CD4-positive, alpha-beta T cell treated with Interleukin-15 for 4 hours (primary cell): ENCODE measurements at places on chromosomes 1 and 21.

DNA sequence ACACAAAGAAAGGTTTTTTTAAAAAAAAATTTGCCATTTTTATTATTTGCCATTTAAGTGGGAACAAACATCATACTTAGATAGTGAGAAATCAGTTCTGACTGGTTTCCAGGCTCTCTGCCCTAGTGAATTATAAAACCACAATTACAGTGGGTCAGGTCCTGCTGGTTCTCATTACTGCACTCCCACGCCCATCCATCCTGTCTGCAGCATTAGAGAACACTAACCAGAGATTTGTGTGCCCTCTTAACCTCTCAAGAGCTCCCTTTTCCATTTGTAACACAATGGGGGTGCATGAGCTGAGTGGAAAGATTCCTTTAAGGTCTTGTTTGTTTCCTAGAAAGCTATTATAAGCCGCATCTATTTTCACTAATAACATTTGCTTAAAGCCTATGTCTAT is 489.3 kb downstream of the AMY1C start:
- DNase-seq, result no peak

DNA sequence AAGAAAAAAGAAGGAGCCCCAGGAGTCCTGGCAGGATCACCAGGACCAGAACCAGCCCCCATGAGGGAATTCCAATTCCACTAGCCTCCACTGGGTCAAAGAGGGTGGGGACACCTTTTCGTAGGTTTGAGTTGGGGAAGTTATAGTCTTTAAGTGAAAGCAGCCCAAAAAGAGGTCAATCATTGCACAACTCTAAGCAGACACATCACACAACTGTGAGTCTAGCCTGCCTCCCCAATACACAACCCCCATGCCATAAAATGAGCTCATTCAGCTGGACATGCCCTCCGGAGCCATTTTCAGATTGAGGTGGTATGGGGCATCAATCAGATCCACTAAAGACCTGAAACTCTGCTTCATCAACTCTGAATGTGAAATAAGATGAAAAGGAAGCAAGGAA is 179.9 kb downstream of the NPHP4 start:
- DNase-seq, result no peak

DNA sequence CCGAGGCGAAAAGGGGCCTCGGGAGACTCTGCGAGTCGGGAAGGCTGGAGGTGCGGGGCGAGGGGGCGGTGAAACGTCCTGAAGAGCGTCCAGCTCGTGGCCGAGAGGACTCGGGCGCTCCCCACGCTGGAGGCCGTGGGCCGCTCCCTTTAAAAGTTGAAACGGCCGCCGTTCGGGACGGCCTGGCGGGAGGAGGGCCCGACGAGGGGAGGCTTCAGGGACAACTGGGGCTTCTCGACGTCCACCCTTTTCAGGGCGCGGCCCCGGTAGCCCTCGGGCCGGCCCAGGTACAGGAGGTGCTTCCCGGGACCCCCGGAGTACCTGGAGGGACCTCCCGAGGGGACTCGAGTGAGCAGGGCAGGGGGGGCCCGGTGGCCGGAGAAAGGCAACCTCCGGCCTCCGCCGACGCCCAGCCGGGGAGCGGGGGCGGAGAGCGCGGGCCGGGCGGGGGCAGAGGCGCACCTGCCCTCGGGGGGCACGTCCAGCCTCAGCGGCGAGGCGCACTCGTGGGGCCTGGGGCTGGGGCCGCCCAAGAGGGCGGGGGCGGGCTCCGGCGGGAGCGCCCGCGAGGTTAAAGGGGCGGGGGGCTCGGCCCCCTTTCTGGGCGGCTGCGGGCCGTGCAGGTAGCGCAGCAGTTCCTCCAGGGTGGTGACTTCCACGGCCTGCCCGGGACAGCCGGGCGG is 14.0 kb downstream of the SEMA6C start:
- DNase-seq, result no peak

GRCh38 chr1:31062867-31063380 is 2.6 kb downstream of the PUM1 start:
- DNase-seq, result no peak

DNA sequence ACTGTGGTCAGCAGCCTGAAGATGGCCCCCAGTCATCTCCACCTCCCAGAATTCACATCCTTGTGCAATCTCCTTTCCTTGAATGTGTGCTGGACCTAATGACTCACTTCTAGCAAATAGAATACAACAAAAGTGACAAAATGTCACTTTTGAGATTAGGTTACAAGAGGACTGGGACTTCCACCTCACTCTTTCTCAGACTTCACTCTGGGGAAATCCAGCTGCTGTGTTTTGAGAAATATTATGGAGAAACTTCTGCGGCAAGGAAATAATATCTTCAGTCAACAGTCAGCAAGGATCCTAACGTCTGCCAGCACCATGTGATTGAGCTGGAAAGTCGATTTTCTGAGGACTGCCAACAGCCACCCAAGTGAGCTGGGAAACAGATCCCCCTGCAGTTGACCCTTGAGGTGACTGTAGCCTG is 70.5 kb upstream of the GADD45A start:
- no peak for DNase-seq

GRCh38 chr1:52978045-52978444 is 51.0 kb downstream of the SCP2 start:
- DNase-seq, result no peak

GRCh38 chr1:33338048-33338439 is 17.1 kb upstream of the A3GALT2 start:
- no peak for DNase-seq

DNA sequence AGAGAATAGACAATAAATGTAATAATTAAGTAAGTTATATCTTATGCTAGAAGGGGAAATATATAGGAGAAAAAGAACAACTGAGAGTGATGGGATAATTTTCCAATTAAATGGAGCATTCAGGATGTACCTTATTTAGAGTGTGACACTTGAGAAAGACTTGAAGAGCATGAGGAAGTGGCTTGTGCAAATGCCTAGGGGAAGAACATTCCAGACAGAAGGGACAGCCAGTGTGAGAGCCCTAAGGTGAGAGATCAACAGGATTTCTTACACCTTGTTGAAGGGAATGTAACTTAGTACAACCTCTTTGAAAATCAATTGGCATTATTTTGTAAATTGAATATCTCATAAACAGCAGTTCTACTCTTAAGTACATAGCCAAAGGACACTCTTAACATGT is 28.8 kb upstream of the TSPAN2 start:
- DNase-seq, result no peak

DNA sequence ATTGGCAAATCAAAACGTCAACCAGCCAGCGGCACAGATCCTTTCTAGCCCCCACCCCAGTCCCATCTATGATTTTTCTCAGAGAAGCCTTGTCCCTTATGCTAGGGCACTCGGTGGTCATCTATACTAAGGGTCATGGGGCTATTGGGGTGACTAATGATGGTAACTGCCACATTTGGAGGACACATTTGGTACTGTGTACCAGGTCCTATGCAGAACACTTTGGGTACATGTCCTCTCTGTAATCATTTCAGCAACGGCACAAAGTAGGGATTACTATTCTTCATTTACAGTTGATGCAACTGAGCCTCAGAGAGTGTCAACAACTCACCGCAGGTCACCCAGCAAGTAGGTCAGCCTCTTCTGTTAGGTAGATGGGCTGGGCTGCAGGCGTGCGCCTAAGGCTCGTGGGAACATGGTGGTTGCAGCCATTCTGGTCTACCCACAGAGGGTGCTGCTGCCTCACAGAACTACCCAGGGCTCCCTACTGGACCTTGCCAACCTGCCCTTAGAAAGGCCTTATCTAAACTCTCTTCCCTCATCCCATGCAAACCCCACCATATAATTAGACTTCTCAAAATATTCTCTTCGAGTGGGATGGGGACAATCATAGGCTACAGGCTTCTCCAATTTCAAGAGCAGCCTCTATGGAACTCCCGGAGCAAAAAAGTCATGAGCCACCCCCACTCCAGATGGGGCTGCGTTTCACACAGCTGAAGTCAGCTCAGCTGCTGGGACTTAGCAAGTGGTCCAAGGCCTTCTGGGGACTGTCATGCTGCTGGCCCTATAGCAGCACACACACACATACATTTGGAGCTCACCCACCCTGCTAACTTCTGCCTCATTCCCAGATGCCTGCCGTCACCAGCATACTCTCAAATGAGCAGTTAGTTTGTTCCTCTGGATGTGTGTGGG is 5.8 kb upstream of the SDHB start:
- DNase-seq, result peak; percentile 18

DNA sequence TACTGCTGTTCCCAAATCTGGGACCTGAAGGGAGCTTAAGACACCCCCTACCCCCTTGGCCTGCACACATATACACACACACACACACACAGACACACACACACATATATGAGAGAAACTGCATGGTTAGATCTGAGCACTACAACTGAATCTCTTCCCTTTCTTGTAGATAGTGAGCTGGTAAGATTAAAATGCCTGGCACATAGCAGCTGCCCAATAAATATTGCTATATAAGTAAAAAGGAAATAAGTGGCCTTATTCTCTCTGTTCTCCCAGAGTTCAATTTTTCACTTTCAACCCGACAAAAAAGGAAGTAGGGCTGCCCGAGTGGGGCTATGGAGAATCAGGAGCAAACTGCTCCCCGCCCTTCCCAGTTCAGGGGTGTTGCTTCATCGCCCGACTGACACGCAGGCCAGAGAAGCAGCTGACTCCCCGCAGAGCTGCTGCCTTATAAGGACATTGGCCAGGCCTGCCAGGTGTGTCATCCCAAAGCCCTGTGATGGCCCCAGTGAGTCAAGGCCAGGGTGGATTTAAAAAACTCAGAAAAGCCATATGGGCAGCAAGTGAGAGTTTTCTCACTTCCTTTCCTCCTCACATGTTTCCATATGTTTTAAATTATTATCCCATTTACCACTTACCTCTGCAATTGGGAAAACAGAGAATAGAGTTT is 106.5 kb upstream of the SLC44A3 start:
- peak; percentile 16 for DNase-seq

GRCh38 chr1:30192969-30193630 is 530.3 kb downstream of the MATN1 start:
- DNase-seq, result no peak

GRCh38 chr1:24903560-24903954 is 26.5 kb downstream of the RUNX3 start:
- DNase-seq, result no peak

- no peak for DNase-seq
Observed at GRCh38 chr21:34980423-34981115, 68.5 kb downstream of the RUNX1 start.

DNA sequence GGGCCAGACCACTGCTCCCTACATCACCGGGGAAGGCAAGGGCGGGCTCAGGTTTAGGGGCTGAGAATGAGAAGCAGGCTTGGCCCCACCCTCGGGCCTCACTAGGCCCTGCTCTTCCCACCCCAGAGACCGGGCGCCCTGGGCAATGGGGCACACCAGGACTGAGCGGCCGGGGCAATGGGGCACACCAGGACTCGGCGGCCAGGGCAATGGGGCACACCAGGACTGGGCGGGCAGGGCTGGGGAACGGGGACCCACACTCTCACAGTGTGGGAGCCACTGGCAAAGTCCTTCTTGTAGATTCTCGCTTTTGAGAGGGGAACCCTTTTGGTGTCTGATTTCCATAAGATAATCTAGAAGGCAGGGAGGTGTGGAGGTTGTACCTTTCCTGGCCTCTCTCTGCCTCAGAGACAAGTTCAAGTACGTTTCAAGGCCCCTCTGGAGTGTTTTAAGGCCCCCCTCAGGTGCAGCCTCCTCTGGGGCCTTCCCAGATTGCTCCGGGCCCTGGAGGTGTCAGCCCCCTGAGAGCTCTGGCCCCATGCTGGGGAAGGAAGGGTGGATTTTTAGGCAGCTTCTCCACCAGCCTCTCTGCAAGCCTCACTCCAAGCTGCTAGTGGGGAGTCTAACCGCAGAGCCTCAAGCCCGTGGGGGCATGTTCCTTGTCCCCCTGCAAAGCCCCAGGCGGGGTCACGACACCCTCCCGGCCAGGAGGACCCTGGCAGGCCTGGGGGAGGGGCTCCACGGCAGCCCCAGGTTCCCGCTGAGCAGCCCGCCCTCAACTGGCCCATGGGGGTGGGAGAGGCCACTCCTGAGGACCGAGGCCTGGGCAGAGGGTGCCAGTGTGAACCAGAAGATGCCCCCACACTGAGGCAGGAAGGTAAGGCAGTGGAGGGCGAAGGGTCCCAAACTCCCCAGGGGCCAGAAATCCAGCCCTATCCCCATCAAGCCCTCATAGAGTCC is 66.2 kb downstream of the ARHGEF16 start:
- DNase-seq, result no peak

- DNase-seq, result no peak
Observed at GRCh38 chr1:165463978-165464377, 19.1 kb upstream of the RXRG start.

DNA sequence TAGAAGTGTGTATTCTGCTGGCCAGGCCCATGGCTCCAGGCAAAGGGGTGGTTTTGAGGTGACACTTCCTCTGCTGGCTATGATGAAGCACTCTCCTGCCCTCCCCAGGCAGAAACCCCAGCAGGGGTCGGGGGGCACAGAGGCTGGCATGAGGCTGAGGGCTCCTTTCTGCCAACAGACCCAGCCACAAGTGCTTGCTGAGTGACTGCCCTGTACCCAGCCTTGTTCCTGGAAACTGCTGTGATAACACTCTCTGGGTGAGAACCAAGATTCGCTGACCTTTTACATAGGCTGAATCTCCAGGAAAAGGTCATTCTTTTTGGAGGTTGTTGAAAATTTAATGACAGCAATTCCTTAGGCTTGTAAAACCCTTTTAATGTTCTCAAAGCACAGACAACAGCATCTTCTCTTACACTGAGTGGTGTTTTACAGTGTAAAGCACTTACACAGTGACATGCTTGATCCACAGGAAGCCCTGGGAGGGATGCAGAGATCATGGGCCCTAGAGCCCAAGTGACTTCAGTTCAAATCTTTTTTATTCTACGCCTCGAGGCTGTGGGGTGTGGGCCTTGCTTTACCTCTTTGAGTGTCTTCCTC is 155.5 kb upstream of the FGGY start:
- DNase-seq, result no peak

- DNase-seq, result no peak
Observed at GRCh38 chr1:17189632-17189990, 15.3 kb upstream of the PADI1 start.

DNA sequence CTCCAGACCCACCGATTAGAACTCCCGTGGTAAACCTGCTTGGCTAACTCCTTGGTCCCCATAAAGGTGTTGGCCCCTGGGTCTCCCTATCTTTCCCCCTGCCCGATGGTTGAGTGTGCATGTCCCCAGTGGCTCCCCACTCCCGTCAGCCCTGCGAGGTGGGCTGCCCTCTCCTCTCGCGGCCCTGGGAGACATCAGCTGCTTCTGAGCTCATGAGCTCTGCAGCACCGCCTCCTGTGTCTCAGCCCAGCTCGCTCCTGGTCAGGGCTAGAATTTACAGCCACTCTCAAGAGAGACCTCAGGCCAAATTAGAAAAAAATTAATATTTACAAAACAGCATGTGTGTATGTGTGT is 15.9 kb upstream of the ZBTB21 start:
- DNase-seq, result no peak

DNA sequence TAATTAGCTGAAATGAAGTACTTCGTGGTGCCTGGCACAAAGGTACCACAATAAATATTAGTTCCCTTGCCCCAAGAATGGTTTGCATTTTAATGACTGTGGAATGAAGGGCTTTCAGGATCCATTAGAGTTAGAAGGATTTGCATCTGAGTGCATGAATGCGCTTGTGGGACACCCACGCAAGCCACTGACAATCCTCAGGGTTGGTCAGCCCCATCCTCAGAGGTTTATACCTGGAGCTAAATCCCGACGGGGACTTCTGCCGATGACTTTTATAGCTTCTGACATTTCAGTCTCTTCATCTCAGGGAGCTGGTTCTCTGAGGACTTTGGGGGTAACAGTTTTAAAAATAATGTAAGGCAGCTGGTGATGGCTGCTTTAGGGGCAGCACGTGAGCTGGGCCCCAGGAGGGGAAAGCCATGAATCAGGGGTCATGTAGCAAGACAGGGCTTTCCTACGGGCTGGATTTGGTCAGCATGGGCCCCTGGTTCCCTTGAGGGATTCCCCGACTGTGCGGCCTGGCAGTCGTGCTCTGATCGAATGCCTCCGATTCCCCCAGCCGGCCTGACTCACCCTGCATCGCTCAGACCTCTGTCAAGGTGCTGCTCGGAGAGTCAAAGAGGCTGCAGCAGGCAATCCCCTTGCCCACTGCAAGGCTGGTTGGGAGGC is 20.8 kb upstream of the IL10 start:
- DNase-seq, result no peak
